Activated T-helper 17 cell treated with anti-CD3 and anti-CD28 coated beads, Interleukin-2, amount 50 U/mL, for 72 hours (primary cell): ENCODE measurements at places on chromosomes 12 and 14.

- ATAC-seq, result no peak
Measured at GRCh38 chr12:124758266-124759220, 105.1 kb downstream of the SCARB1 start.

DNA sequence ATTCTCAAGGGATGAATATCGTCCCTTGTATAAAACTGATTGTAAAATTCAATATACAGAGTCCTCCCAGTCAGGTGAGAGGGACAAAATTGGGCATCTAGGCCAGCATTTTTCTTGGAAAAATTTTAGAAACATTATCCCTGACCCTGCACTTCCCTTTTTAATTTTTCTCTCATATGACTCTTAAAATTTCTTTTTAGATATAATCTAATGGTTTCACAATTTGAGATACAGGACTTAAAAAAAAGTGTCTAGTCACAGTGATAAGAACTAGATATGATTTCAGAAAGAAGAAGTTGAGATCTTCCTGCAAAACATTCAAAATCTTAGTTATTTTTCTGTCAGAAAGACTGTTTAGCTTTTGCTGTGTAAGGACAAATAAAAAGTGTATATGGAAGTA, 270.8 kb upstream of the PPFIA2 start:
- ATAC-seq, result no peak

DNA sequence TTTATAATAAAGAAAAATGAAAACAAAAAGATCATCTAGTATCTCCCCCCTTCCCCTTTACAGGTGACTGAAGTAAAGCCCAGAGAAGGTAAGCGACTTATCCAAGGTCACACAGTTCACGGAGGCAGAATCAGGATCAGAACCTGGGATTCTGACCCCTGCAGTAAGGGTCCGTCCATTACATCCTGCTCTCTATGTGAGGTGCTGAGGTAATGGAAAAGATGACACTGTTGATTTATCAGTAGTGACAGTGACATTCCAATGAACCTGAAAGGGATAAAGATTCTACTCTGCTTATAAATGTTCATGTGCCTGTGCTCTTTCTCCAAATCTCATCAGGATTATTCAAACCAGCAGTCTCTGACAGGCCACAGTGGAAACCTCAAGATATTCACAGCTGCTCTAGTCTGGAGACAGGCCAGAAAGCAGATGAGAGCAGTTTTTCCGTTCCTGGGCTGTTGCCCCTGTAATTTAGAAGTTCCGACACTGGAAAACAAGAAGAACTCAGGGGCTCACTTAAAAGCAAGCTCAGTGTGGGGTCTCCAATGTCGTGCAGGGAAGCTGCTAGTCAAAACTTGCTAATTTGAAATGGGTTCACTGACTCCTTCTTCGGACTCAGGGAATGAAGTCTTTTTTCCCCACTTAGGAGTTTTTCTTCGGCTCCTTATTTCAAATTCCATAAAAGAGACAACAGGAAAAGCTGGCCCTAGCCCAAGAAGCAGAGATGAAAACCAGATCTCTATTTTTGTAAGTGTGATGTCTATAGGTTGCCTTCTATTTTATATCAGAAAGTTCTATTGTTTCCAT, 131.8 kb upstream of the EEA1 start:
- ATAC-seq, result no peak

GRCh38 chr14:103408491-103409155, 23.4 kb downstream of the MARK3 start:
- ATAC-seq, result no peak

- ATAC-seq, result no peak
Measured at GRCh38 chr12:128021561-128021960, 245.4 kb upstream of the TMEM132C start.

DNA sequence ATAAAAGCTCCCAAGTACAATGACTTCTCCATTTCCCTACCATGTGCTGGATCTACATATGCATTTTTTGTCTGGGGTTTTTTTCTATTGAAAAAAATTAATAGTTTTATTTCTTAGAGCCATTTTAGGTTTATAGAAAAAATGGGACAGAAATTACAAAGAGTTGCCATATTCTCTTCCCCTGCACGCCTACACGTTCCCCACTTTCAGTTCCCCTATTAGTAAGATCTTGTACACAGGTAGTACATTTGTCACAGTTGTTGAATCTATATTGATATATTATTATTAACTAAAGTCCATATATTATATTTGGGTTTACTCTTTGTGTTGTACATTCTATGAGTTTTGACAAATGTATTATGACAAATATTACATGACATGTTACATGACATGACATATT, 35.7 kb downstream of the SIX6 start:
- ATAC-seq, result no peak

DNA sequence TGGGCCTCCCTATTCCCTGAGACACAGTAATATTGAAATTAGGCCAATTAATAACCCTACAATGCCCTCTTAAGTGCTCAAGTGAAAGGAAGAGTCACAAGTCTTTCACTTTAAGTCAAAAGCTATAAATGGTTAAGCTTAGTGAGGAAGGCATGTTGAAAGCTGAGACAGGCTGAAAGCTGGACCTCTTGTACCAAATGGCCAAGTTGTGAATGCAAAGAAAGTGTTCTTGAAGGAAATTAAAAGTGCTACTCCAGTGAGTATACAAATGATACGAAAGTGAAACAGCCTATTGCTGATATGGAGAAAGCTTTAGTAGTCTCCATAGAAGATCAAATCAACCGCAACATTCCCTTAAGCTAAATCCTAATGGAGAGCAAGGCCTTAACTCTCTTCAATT, 140.8 kb downstream of the PTCSC3 start:
- ATAC-seq, result no peak

GRCh38 chr14:65361920-65362319, 50.6 kb upstream of the FUT8 start:
- no peak for ATAC-seq

- no peak for ATAC-seq
Measured at GRCh38 chr14:104171895-104172294, 33.5 kb downstream of the KIF26A start.

GRCh38 chr12:121102307-121102706, 30.4 kb upstream of the P2RX7 start:
- ATAC-seq, result no peak

DNA sequence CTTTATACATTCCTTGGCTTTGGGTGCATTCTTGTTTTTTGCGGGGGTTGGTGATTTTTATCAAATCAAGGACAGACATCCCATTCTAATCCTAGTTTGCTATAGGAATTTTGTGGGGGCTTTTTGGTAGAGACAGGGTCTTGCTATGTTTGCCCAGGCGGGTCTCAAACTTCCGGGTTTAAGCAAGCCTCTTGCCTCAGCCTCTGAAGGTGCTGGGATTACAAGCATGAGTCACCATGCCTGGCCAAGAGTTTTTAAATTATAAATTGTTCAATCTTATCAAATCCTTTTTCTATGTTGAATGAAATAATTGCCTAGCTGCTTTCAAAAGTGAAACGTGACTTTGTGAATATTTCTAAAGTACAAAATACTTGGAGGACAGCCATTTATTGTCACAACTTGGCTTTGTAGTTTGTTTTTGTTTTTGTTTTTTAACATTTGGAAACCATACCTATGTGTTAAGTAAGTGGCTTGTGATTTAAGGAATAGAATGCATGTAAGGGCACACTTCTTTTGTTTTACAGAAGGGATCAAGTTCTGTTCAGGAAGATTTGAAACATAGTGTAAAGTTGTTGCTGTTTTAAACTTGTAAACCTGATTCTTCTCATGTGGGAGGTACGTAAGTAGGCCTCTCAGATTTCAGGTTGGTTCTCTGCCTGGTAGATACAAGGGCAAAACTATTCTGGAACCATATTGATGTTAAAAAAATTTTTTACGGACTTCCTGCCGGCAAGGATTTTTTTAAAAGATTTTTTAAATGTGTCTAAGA, 13.4 kb downstream of the MARK3 start:
- ATAC-seq, result no peak

GRCh38 chr14:56514663-56515371, 64.8 kb upstream of the TMEM260 start:
- peak; percentile 80 for ATAC-seq

DNA sequence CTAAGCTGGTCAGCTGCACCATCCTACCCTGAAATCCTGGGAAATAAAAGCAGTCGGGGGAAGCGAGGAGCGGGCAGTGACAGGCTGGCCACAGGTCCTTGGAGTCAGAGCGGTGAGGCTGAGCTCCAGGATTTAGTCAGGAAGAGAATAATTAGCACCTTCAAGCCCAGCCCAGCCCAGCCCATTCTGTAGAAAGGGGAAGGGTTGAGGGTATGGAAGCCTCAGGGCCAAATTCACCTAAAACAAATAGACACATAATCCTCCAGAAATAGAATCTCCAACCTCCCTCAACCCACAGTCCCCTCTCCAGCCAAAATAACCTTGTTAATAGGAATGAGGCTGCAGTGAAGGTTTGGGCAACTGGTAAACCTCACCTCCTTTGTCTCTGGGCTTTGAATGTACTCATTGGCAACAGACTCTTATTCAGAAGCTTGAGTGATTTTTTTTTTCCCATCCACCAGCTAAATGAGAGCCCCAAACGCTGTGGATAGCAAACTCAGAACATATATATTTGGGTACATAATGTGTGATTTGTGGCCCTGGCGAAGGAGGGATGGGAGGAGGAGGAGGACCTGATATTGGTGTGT, 334.1 kb downstream of the DPF3 start:
- no peak for ATAC-seq

DNA sequence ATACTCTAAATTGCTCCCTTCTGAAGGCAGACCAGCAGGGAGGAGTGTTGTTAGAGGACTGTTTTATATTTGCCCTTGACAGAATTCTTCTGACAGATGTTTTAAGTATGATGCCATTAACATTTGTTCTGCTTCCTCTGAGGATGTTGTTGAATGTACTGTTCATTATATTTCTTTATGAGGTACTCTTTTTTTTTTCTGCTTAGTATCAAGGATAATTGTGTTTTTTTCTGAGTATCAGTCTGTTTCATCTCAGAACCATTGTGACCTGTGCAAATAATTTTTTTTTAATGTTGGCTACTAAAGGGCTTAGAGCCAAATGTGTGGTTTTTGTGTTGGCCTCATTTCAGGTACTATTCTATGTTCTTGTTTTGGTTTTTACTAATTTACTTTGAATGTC, 10.6 kb downstream of the METAP2 start:
- ATAC-seq, result no peak

DNA sequence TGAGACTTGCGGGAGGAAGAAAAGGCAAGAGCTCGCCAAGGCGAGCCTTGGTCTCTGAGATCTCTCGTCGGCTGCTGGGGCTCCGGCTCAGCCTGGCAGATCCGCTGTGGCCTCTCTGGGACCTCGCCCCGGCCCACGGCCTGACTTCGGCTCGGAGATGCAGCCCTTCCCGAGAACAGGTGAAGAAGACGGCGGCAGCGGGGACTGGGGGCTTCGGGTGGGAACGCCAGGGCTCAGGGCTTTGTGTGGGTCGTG, 6.0 kb upstream of the HOXC9 start:
- ATAC-seq, result no peak

- ATAC-seq, result no peak
Measured at GRCh38 chr12:92431146-92431545, 271.6 kb upstream of the PLEKHG7 start.

GRCh38 chr14:103745424-103745823, 29.8 kb downstream of the ZFYVE21 start:
- no peak for ATAC-seq

DNA sequence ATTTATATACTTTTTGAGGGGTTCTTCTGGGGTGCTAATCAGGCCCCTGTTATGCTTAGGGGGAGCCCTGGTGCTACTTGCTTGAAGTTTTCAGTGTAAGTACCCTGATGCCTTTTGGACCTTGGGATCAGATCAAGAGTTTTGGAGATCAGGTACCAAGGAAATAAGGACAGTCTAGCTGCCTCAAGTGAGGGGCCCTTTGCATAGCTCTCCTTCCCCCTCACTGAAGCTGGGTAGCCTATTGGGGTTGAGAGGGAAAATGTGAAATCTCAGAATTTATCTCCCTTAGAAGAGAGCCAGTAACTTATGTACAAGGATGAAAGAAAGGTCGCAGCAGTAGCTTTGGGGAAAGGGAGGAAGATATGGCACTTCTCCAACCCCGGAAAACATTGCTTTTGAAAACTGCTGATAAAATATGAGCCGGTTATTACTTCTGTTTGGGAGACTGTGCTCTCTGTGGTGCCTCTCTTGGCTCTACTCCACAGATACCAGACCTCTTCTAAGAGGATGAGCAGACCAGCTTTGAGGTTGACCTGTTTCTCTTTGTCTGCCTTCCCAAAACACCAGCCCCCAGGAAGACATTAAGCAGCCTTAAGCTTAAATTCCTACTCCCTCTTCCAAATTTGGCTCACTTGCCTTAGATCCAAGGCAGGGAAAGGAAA, 8.8 kb upstream of the AMHR2 start:
- no peak for ATAC-seq

- ATAC-seq, result no peak
Measured at GRCh38 chr14:55800156-55800785, 220.3 kb downstream of the KTN1 start.

GRCh38 chr12:7748852-7749251, 1.7 kb upstream of the CLEC4C start:
- no peak for ATAC-seq

GRCh38 chr12:24795699-24796347, 153.1 kb downstream of the BCAT1 start:
- peak; percentile 85 for ATAC-seq

GRCh38 chr12:89873745-89874144, 165.1 kb upstream of the ATP2B1 start:
- ATAC-seq, result no peak

GRCh38 chr14:64598404-64598803, 48.6 kb downstream of the PPP1R36 start:
- ATAC-seq, result peak; percentile 32

DNA sequence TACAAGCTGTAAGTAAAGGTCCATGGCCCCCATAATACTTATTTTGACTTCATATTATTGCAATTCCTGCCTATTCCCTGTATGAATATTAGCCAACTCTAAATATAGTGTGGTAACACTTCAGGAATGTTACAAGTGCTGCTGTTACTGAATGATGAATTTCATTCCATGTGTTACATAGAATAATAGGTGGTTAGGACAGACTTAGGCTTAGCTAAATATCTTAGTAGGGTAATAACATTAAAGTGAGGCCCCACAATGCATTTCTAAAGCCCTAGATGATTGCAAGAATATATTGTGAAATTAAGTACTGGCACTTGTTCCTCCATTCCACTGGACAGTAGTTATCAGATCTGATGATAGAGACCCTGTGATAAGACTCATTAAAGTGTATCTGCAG, 182.7 kb downstream of the PCNX1 start:
- ATAC-seq, result no peak

- ATAC-seq, result no peak
Measured at GRCh38 chr12:49535921-49536525, 2.8 kb upstream of the KCNH3 start.

DNA sequence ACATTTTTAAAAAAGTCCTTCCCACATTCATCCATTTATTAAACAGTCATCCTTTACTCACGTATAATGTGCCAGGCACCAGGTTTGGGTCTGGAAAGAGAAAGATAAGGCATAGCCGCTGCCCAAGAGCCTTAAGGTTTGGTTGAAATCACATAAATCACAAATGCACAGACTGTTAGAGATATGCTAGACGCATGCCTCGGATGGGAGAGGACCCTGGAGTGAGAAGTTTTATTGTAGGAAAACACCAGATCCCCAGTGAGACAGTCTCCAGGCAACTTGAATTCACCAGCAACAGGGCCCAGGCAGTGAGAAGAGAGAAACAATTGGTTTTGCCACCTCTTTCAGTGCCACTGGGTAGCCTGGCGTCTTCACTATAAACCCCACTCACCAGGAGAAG, 305.9 kb upstream of the AMIGO2 start:
- no peak for ATAC-seq

- ATAC-seq, result no peak
Measured at GRCh38 chr12:72673853-72674252, 401.7 kb downstream of the TRHDE start.
